Hepatic stellate cell (primary cell): ENCODE measurements at places on chromosomes 5 and 9.

DNA sequence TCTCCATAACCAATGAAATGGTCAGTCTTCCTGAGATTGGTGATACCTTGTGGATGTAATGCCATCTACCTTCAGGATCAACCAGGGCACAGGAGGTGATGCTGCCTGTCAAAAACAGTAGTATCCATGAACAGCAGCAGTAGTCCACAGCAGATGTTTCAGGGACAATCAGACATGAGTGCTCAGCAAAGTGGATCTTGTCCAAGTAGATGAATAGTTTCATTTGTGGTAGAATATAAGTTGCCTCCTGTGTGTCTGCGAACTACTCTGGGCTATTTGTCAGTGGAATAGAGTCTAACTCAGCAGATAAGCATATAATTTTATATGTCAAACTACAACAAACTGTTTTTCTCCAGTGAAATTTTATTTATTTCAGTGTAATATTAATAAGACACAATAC lies 1860.1 kb upstream of the ACO1 start:
- no peak for DNase-seq

DNA sequence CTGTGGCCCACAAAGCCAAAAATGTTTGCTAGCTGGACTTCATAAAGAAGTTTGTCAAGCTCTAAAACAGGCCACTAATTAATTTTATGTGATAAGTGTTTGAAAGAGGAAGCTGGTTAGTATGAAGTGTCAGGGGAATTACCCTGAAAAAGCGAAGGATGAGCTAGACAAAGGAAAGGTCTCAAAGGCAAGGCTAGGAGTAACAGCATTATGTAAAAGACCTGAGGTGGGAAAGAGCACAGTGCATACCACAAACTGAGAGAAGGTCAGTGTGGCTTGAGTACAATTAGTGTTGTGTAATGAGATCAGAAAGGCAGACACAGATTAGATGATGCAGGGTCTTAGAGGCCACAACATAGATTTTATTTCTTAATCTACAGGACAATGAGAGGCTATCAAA lies 29.6 kb downstream of the RC3H2 start:
- DNase-seq, result no peak

GRCh38 chr5:67135381-67135984 lies 61.1 kb downstream of the CD180 start:
- no peak for DNase-seq

GRCh38 chr9:14924230-14925219 lies 14.3 kb upstream of the FREM1 start:
- peak; percentile 5 for DNase-seq

DNA sequence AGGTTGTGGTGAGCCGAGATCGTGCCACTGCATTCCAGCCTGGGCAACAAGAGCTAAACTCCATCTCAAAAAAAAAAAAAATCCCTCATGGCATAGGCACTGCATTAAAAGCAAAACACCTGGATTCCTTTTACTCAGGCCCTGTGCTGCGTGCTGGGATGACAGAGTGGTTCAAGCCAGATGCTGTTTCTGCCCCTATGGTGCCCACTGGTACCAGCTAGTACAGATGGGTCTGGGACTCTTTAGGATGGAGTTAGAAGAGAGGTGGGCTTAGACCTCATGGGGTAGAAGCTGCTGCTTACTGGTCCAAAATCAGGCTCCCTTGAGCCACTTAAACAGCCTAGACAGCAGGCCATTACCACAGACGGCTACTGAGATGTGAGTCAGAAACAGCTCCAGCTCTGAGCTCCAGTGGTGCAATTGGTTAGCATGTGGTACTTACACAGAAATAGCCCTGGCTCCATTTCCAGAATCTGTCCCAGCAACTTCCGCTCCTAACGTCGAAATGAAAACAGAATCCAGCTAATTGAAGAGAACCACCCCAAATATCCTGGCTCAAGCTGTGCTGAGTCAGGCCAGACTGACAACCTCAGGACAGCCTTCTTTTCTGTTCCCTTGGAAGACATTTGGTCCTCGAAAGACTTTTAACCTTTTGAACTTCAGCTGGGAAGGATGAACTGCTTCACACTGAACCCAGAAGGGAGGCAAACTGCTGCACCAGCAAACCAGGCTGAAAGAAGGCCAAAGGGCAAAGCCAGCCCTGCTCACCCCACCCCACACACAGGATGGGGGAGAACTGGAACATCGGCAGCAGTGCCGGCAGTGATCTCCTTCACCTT lies 15.5 kb downstream of the C5orf15 start:
- peak; percentile 78 for DNase-seq

DNA sequence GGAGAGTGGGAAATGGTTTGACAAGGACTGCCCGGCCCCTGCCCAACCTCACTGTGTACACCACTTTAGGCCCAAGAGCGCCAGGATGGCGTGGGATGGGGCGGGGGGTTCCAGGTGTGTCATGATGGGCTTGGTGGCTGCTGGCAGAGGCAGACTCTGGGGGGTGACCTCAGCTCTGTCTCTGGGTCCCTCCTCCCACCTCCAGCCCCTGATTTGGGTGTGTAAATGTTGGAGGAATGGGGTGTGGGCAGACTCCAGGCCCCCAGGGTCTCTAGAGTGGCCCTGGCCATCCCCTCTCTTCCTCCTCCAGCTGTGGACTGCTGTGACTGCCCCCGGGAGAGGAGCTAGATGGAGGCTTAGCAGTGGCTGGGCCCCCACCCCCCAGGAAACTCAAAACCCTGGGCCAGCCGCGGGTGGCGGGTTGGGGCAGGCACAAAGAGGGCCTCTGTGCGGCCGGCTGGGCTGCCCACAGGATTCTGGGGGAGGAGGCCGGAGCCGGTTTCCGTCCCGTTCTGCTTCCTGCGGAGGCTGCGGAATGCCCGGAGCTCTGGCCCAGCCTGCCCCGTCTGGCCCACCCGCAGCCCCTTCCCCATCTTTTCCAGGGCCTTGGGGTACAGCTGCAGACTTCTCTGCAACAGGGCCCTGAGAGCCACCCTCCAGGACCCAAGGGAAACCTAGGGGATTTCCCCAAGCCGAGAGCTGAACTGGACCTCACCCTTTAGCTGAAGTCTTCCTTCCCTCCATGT lies 23.1 kb downstream of the CXXC5 start:
- DNase-seq, result peak; percentile 85

GRCh38 chr9:135987838-135988404 lies 26.7 kb upstream of the UBAC1 start:
- DNase-seq, result no peak

- DNase-seq, result no peak
These were observed 920.5 kb downstream of the TLE4 start for GRCh38 chr9:80492221-80492620.

- DNase-seq, result no peak
These were observed 803.3 kb downstream of the DTWD2 start for GRCh38 chr5:118185018-118185417.

- DNase-seq, result no peak
These were observed 17.4 kb downstream of the AKNA start for GRCh38 chr9:114370251-114370967.

GRCh38 chr5:40955313-40955712 lies 46.0 kb downstream of the C7 start:
- DNase-seq, result no peak

- DNase-seq, result no peak
These were observed 17.4 kb upstream of the PRLR start for GRCh38 chr5:35247648-35248034.

DNA sequence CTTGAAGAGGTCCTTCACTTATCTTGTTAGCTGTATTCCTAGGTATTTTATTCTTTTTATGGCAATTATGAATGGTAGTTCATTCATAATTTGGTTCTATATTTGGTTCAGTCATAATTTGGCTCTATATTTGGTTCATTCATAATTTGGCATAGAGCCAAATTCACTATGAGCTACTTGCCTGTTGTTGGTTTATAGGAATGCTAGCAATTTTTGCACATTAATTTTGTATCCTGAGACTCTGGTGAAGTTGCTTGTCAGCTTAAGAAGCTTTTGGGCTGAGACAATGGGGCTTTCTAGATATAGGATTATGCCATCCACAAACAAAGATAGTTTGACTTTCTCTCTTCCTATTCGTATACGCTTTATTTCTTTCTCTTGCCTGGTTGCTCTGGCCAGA lies 142.2 kb downstream of the PLCXD3 start:
- no peak for DNase-seq

GRCh38 chr9:92669527-92669889 lies 423 bp downstream of the IPPK start:
- no peak for DNase-seq

DNA sequence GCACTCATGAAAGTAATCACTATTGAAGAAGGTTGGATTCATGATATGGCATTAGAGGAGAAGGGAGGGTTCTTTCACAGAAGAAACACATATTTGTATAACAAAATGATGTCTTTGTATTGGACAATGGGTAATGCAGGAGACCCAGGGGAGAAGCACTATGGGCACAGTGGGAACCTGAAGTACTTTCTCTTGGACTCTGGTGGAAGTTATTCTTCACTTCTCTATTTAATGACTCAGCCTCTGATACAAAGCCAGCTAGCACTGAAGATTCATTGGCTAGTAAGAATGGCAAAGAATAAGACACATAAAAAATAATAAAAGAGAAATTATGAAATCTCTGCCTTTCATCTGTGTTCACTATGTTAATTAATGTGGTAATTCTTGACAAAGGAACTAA lies 149.9 kb upstream of the PRR16 start:
- no peak for DNase-seq

DNA sequence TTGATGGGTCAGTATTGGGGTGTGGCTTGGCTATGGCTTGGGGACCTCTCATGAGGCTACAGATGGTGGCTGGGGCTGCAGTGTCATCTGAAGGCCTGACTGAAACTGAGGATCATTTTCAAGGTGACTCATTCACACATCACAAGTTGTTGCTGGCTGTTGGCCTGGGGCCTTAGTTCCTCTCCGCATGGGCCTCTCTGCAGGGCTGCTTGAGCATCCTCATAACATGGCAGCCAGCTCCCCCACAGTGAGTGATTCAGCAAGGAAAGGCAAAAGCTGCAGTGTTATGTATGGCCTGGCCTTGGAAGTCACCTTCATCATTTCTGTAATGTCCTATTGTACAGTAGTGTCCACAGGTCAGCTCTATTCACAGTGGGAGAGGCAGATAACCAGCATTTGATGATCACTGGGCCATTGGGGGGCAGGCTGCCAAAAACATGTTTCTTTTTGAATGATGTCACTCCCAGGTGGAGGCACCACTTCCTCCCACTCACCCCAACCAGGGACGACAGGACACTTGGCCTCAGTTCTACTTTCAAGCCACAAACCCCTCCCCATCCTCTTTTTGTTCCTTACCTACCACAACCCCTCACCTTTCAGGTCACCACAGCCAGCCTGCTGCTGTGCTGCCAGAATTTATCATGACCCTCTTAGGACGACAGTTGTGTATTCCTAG lies 14.4 kb downstream of the FGD3 start:
- no peak for DNase-seq

DNA sequence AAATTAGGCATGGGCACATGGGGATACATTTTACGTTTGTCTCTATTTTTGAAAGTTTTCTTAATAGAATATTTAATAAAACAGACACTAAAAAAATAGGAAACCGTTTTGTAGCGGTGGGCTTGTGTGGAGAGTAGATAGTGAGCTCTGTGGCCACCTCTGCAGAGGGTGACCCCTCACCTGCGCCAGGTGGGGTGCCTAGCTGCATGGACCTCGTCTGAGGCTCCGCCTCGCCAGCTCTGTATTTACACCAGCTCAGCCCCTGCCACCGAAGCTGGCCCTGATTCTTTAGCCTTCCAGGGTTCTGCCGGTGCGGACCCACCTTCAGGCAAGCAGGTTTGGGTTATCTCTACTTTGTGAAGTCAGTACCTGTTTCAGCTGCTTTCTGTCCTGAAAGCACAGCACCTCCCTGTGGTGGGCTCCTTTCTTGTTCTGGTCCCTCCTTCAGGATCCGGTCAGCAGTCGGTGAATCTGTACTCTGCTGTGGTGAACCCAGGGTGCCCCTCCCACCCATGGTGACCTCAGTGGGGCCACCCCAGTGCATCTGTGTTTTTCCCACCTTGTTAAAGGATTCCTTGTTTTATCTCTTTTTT lies 105.2 kb upstream of the CACNA1B start:
- DNase-seq, result no peak

DNA sequence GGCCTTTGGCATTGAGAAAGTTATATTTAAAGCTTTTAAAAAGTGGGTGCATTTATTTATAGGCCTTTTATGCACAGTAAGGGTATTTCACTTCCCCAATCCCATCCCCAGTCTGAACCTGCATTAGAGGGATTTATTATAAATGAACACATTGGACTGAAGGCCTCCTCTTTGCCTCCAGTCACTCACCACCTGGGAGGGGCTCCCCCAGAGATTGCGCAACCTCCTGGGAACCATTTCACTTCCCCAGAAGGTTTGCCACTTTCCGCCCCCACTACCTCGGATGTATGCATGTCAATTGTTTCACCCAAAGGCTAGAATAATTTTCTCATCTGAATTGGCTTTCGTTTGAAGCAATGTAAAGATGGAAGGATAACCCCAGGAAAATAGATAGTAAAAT lies 29.8 kb upstream of the VCAN start:
- no peak for DNase-seq

DNA sequence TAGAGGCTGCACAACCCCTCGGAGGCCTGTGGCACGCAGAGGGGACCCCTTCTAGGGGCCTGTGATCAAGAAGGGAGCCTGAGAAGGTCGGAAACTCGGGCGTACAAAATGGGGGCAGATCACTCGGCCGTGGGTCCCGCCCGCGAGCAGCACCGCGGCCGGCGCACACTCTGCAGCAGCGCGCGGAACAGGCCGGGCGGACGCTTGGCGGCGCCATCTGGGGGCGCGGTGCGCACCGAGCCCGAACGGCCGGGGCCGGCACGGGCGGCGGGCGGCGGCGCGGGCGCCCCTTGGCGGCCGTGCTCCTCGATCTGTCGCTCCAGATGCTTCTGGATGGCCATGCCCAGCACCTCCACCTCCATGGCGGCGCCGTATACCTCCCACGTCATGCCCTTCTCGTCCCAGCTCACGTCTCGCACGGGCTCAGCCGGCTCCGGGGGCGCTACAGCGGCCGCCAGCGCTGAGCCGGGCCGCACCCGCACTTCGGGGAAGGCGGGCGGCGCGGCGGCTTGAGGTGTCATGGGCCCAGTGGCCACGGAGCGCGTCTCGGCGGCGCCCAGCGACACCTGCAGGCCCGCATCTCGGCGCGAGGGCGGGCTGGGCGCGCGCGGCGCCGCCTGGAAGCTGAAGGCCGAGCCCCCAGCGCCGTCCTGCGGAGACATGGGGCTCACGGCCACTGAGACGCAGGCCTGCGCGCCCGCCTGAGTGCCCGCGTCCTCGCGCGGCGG lies 13.1 kb downstream of the GPRIN1 start:
- DNase-seq, result peak; percentile 53

DNA sequence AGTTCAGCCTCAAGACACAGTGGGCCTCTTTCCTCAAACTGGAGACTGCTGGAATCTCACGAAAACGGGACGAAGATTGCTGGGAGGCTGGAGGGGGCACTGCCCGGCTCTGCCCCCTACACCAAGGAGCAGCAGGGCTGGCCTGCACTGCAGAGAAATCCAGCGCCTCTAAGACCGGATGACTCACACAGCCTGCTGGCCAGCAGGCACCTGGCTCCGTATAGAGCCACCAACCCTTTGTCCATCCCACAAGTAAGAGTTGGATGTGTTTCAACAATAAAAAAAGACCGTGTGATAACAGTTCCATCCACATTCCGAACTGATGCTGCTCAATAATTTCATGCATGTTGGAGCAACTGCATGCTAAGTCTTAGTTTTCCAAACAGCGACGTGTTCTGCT lies 11.5 kb downstream of the CCDC127 start:
- DNase-seq, result no peak

- no peak for DNase-seq
These were observed 523.7 kb downstream of the CCDC171 start for GRCh38 chr9:16076511-16076910.
